ENCODE measurements at places on chromosomes 6 and 20. TPM values are rescaled to one million over a fixed set of nuclear protein-coding genes. Genes with fewer than 3 reads are reported as not detected.

The PAK5 gene
- total RNA-seq: not detected

The FOXQ1 gene
- total RNA-seq: 2.5 TPM

The MCHR2 gene
- not detected for total RNA-seq

The MAS1 gene
- total RNA-seq: not detected

The LIN28B gene
- 1.4 TPM for total RNA-seq

The CLIC5 gene
- total RNA-seq: not detected

The SLC44A4 gene
- 0.15 TPM for total RNA-seq

The RBM24 gene
- total RNA-seq: 13.1 TPM

Data from A549 treated with DMSO at 1 μM for 4 hours (cell line).